ENCODE measurements at places on chromosomes 4 and X.

DNA sequence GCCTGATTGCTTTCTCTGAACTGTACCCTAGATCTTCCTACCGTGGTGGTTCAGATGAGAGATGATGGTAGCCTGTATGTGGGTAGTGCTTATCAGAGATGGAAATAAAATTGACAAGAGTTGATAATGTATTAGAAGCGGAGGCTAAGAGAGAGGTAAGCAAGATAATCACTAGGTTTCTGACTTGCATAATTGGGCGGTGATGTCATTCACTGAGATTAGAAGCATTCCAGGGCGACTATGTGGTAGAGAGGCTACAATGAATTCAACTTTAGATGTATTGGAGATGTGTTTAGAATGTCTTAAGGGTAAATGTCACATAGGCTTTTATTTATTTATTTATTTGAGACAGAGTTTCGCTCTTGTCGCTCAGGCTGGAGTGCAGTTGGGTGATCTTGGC lies 415 bp upstream of the TENM3 start:
- no peak for DNase-seq

DNA sequence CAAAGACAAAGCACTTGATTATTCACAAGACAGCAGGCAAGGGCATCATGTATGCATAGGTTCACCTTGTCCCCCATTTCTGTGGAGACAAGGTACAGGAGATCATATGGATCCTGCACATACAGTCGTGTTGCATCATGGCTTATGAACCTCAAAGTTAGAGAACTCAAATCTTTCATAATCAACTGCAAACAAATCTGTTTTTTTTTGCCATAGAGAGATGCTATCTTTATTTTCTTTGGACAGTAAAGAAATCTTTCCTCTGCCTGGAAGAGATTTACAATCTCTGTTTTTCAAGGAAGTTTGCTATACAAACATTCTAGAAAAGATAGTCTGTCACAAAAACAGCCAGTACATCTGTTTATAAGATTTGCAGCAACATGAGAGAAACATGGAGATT lies 578.8 kb downstream of the ANKRD50 start:
- no peak for DNase-seq

GRCh38 chr4:7165874-7166201 lies 26.5 kb upstream of the SORCS2 start:
- DNase-seq, result no peak

DNA sequence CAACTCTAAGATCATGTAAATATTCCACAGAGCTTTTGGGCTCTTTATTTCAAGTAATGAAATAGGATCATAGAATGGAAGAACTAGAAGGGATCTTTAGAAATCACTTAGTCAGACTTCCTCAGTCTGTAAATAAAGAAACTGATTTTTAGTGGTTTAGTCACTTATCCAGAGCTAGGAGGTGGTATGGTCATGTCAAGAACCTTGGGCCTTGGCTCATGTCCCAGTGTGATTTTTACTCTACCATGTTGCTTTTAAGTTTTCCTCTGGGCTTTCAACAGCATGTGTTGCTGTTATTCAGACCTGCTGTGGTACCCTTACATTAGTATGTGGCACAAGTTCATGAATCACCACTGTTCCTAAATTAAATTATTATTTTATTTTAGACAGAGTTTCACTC lies 184.9 kb downstream of the FRAS1 start:
- DNase-seq, result no peak

- no peak for DNase-seq
Measured at GRCh38 chr4:145535202-145535601, 53.5 kb downstream of the SMAD1 start.

GRCh38 chr4:123699880-123700771 lies 303.5 kb downstream of the SPRY1 start:
- no peak for DNase-seq

GRCh38 chrX:53471346-53471745 lies 37.2 kb upstream of the HSD17B10 start:
- DNase-seq, result no peak

DNA sequence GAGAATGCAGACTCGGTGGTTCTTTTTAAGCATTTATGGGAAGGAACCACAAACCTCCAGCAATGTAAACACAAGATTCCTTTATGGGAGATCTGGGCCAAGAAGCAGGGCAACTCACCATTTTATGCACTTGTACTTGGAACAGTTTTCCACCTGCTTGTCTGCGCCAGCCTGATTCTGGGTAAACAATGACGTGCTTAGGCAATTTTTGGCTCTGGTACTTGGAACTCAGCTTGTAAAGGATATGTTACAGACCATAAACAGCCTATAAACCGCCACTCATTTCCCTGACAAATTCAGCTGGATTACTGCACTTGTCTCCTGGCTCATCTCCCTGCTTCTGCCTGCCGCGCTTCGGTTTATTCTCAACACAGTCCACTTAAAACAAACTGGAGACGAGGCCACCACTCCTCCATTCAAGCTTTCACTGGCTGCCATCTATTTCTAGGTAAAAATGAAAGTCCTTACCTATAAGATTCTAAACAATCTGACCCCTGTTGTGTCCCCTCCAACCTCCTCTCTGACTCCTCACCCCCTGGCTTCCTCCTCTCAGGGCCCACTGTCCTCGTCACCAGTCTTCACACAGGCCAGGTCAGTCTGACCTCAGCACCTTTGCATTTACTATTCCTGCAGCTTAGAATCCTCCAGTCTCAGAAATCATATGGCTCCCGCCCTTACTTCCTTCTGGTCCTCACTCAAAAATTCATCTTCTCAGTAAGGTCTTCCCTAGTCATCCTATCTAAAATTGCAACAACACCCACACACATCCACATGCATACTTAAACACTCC lies 205.9 kb upstream of the GALNT7 start:
- DNase-seq, result no peak

- no peak for DNase-seq
Measured at GRCh38 chr4:151796106-151796505, 35.3 kb upstream of the GATB start.

DNA sequence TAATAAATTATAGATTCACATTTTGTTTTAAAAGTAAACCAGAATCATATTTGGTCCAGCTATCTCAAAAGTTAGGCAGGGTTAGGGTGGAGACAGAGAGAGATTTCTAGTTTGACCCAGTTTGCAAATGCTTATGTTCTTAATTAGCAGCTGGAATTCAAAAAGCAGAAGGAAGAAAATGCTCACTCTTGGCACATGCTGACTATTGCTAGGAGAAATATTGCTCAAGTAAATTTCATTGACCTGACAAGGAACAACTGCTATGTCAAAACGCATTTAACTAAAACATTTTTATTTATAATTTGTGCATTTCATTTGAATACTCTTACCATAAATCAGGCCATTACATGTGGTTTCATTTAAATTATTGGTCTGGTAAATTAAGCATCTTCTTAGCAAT lies 131.8 kb downstream of the GLRA3 start:
- DNase-seq, result no peak

DNA sequence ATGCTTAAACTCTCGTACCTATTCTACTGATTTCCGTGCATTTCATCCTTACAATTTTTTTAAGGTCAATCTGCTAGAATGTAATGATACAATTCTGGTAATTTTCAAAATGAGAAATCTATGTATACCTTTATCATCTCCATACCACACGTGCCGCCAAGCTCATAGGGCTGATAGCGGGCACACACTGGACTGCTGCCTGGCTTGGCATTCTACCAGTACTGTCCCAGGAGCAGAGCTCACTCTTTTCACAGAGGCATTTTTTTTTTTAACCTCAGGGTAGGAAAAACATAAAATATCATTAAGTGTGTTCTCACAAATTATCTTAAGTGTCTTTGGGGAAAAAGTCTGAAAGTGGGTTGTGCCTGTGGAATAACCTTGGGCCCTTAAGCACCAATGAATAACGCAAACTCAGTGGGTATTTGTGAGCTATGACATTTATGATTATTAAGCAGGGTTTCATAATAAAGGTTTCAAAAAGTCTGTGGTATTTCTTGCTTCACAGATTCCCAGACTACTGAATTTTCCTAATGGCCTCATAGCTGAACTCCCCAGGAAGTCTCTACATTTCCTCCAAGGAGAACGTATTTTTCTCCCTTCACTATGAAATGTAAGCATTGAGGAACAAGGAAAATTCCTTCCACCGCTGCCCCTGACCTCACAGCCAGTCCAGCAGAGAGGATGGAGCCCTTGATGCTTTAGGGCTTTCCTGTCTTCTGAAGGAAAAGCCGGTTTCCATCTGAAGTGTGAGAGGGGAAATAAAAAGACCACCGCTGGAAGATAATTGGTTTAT lies 125.2 kb downstream of the ELOVL6 start:
- no peak for DNase-seq

- no peak for DNase-seq
Measured at GRCh38 chrX:138723301-138723700, 11.8 kb upstream of the FGF13 start.

DNA sequence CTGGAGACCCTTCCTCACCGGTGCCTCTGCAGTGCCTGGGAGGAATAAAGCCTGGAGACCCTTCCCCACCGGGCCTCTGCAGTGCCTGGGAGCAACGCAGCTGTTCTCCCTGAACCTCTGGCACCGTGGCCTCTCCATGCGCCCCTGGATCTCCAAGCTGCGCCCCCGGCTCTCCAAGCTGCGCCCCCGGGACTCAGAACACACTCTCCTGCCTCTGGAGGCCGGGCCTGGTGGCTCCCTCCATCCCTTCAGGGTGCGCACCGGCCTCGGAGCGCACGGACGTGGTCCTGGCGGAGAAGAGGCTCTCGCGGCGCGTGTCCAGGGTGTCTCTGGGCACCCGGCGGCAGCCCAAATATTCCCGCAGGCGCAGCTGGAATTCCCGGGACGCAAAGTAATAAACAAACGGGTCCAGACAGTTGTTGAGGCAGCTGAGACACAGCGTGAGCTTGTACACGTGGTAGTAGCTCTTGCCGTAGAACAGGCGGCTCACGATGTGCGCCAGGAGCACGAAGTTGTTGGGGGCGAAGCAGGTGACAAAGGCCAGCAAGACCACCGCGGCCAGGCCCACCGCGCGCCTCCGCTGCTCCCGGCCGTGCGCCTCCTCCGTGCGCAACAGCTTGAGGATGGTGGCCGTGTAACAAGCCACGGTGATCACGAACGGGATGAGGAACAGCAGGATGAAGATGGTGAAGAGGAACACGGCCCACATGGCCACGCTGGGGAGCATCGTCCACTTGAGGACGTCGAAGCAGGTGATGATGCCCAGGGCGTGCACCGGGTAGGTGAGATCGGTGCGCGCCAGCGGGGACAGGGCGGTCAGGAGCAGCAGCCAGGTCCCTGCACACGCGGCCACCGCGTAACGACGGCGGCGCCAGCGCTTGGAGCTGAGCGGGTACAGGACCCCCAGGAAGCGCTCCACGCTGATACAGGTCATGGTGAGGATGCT lies 12.8 kb upstream of the ASMTL start:
- DNase-seq, result no peak

DNA sequence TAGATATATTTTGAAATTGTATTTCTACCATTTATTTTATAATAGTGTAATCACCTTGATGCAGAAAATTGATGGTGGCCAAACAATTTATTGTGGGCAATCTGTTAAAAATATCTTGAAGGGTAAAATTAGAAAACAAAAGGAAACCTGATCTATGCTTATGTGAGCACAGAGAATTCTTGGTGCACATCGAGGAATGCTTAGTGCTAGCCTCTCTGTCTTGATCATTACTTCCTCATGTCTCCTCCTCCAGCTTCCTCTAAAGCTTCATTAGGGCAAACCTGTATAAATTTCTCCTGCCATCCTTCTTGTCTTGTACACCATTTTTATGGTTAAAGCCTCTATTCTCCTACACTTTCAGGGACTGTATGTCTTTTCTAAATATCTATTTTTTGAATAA lies 725.8 kb downstream of the RAPGEF2 start:
- DNase-seq, result no peak

DNA sequence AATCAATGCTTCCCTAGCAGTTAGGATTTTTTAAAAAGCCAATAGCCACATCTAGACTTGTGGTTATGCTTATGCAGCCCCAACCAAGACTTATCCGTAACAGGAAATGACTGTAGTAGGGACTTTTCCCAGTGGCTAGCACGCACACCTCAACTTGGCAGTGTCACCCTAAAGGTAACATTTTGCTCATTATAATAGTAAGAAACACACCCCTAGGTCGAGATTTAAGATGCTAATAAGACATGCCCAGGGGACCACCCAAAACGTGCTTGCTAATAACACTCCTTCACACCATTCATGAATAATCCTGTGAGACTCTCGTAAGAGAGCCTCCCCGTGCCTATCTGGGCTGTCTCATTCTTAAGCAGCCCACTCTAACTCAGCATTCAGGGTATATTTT lies 195.3 kb downstream of the CHIC1 start:
- DNase-seq, result no peak

DNA sequence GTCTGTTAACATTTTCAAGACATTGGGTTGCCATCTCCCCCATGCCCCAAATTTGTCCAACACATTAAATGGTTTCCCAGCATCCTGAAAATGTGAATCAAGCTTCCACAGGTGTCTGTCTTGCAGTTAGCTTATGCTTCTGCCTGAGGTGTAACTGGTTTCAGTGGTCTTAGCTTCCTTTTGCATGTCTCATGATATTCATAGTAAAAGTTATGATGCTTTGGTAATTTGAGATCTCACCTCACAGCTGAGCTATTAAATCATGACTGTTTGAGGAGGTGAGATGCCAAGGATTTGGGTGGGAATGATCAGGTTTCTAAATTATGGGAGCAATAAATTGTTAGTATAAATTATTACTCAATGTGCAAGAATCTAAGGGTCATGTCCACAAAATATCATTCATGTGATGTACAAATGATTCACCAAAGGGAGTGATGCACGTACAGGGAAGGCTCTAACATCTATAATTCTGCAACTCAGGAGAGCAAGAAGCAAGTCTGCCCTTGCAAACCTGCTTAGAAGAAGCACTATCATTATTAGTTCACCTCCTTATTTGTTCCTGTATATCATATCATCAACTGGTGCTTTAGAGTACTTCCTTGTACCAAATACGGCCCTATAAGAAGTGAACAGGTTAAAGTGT lies 17.1 kb upstream of the RAI2 start:
- no peak for DNase-seq

DNA sequence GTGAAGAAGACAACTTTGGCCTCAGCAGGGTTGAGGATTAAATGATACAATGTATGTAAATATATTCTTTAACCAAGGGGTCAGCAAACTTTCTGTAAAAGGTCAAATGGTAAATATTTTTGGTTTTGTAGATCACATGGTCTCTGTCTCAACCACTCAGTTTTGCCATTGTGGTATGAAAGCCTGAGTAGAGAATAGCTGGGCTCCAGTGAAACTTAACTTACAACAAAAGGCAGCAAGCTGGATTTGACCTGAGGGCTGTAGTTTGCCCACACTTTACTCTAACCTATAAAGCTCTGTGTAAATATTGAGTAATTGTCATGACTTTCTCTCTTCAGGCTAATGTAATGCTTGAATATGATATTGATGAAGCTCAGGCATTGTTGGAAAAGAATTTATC lies 19.6 kb downstream of the VBP1 start:
- no peak for DNase-seq

GRCh38 chrX:9997041-9997440 lies 29.9 kb downstream of the CLDN34 start:
- DNase-seq, result no peak

GRCh38 chr4:181693517-181693916 lies 549.7 kb upstream of the TENM3 start:
- no peak for DNase-seq

Data from keratinocyte (primary cell).